Uterine smooth muscle cell (primary cell): ENCODE measurements at places on chromosomes 1 and 21. TPM values are rescaled to one million over a fixed set of nuclear protein-coding genes. Genes with fewer than 3 reads are reported as not detected.

PRAMEF11 gene
- not detected in 2 replicates for total RNA-seq

AADACL3 gene
- not detected in 2 replicates for total RNA-seq

DONSON gene
- total RNA-seq = 15.5 and 28.9 TPM in 2 replicates

EDARADD gene
- total RNA-seq = 0.25 and 0.55 TPM in 2 replicates

RGS5 gene
- total RNA-seq = 6.2 TPM in 2 replicates
